Effector memory CD4-positive, alpha-beta T cell (primary cell): ENCODE measurements at places on chromosomes 2 and 18.

DNA sequence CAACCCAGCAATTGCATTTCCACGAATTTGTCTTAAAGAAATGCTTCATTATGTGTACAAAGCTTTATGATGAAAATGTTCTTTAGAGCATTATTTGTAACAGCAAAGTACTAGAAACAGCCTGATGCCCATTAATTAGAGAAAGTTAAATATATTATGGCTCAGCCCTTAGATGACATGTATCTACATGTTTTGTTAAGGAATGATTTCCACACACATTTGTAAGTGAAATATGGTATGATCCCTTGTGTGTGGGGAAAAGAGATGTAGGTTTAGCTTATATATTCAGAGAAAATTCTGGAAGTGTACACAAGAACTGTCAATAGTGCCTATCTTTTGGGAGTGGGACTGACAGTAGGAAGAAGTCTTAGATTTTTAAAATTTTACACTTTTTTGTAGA is 3.8 kb upstream of the PTPN4 start:
- no peak for DNase-seq

GRCh38 chr2:176004934-176005333 is 2.9 kb upstream of the LNPK start:
- no peak for DNase-seq

DNA sequence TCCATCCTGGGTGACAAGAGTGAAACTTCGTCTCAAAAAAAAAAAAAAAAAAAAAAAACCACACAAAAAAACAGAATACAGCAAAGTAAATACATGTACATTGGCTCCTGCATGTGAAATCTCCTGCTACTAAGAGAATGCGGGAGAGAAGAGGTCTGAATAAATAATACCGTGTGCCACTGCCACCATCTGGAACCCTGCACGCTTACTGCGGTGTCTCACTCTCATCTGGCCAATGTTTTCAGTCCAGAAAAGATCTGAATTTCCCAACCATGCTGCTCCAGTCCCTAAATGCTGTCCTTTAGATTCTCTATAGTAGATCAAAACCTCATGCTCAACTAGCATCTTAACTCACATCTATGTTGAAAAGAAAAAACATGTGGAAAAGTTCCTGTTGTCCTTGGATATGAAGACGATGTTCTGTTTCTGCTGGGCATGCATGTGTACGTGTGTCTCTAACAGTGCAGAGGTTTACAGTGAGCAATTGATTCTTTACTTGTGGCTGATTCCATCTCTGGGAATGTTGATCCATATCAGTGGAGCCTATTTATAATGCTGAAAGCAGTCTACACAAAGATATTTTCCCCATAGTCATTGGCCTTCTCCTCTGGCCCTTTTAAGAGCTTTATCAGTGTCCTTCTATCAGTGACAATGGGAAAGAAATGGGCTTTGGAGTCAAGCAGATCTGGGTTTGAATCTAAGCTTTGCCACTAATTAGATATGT is 11.9 kb downstream of the STON1 start:
- no peak for DNase-seq

- DNase-seq: no peak
Observed at GRCh38 chr2:196492946-196493345, 146.6 kb upstream of the CCDC150 start.

GRCh38 chr2:23664066-23664788 is 262.7 kb downstream of the ATAD2B start:
- no peak for DNase-seq

DNA sequence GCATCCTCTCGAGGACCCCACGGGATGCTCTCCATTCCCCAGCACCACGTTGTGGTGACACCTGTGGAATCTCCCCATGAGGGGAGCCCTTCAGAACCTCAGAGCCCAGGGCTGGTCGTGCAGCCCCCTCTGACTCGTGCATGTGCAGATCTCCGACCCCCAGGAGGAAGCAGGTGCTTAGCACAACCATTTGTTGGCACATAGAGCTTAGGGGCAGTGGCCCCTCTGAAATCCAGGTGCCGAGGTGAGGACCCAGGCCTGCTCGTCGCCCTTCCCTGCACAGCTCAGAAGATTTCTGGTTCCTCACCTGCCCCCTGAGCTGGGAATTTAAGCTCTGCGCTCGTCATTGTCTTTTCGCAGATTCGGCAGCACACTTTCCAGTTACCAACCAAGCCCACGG is 1.3 kb upstream of the OTOS start:
- no peak for DNase-seq

- DNase-seq: no peak
Observed at GRCh38 chr2:191931329-191931728, 84.4 kb upstream of the CAVIN2 start.

GRCh38 chr2:84959095-84959565 is 11.8 kb upstream of the KCMF1 start:
- DNase-seq: no peak

DNA sequence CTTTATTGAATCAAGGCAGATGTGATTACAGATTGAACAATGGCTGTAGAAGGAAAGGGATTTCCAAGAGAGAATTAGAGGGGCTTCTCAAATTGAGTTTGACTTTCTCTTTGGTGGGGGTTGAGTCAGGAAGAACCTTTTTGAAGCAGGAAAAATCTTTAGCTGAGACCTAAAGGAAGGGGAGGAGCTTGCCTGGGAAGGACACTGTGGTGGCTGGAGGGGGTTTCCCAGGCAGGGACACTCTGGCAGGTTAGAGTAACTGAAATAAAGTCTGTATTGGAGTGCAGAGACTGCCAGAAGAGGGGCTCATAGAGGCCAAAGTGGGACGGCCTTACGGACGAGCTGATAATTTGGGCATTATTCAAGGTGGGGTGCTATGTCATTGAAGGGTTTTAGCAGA is 69.3 kb downstream of the NEDD4L start:
- no peak for DNase-seq

- no peak for DNase-seq
Observed at GRCh38 chr2:64853894-64854293, 135.3 kb upstream of the SLC1A4 start.

DNA sequence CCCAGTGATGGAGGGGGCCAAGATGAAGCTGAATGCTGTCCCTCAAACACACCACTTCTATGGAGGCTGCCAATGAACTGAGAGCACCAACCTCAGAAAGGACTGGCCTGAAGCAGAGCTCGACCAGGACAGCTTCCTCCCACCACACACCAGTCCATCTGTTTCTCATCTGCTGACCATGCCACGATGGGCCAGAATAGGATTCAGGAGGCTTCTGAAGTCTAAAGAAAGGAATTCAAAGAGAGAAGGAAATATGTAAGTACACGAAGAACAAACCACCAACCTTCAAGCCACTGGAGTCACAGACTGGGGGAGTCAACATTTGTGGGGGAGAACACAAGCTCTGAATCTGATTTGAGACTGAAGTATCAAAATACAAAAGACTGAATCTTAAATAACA is 157.6 kb upstream of the CCDC68 start:
- DNase-seq: no peak
